ENCODE measurements at places on chromosomes 2 and 18.

- H3K4me1 ChIP-seq = no peaks in the 10 kb centered on the region
- H3K36me3 ChIP-seq = peaks cover 21% of the 10 kb centered on the region
- no peak overlapping the region for H3K4me3 ChIP-seq
- no peak for DNase-seq
These were observed 32.9 kb downstream of the HS1BP3 start for GRCh38 chr2:20617892-20618467.

- no peaks in the 10 kb centered on the region for H3K4me1 ChIP-seq
- no peak for DNase-seq
- no peak overlapping the region for H3K27ac ChIP-seq
- no peak overlapping the region for H3K4me3 ChIP-seq
These were observed 134.8 kb downstream of the PRKCE start for GRCh38 chr2:45786030-45786835.

DNA sequence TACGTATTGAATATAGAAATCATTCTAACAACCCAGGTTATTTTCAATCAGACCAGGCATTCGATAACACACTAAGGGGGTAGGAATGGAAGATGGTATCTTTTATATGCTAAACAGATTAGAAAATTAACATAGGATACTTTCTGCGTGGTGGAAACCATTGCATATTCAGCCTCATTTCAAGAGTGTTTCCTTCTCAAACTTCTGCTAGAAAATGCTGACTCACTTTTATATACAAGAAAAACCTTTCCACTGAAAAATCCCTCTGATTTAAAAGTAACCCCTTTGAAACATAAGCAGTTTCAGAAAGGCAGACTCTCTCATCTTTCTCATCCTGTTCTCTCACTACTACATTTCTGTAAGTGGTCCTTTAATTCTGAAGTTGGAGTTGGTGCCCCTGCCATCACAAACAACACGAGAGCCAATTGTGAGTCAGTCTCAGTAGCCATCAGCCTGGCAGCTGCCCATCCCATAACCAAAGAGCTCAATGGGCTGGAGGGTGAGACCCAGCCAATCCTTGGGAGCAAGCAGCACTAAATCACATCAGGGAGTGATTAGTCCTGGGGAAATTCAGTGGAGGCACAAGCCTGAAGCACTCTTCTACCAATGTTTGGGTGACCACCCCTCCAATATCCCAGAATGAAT is 343.1 kb downstream of the CELF4 start:
- no peaks in the 10 kb centered on the region for H3K27me3 ChIP-seq
- H3K4me3 ChIP-seq = no peak overlapping the region
- H3K27ac ChIP-seq = no peak overlapping the region
- H3K4me1 ChIP-seq = no peaks in the 10 kb centered on the region
- DNase-seq = no peak

DNA sequence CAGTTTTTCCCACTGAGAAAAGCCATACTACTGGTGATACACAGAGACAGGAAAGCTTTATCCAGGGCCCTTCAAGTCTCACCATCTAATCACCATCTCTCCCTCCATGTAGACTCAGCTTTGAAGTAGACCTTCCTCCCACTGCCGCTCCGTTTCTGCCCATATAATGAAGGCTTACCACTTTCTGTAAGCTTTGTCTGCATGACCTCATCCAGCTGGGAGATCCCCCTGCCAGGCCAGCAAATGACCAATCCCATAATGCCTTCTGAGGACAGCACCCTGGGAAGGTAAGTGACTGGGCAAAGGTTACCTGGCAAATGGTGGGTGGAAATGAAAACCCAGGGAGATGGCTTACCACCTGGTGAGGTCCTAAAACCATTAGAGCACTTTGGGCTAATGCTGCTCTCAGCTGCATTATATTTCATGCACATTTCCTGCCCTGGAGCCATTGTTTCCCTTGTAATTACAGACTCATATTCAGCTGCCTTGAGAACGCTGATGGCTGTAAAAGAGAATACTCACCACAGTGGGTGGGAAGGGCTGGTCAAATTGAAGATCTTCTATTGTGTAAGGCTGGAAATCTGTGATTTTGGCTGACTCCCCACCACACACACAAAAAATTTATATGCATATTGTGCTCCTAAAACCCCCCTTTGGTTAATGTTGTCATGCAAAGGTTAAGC is 350.7 kb upstream of the SYT4 start:
- no peaks in the 10 kb centered on the region for H3K36me3 ChIP-seq
- H3K27me3 ChIP-seq = no peaks in the 10 kb centered on the region
- no peak for DNase-seq

DNA sequence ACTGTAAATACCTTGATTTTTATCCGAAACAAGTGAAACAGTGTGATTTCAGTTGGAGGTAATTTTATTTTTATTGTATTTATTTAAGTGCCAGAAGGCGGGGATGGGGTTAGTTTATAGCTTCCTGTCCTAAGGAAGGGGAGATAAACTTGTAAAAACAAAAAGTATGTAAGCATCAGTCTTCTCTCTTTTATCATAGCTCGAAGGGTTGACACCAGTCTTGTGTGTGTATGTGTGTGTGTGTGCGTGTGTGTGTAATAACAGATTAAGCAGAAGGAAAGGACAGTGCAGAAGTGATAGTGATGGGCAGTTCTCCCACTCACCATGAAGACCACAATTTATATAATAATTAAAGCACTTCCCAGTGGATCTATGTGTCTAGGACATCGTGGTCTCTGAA is 793.3 kb downstream of the PLCL1 start:
- H3K27me3 ChIP-seq = no peaks in the 10 kb centered on the region
- no peaks in the 10 kb centered on the region for H3K4me1 ChIP-seq
- H3K4me3 ChIP-seq = no peak overlapping the region
- DNase-seq = no peak
- no peaks in the 10 kb centered on the region for H3K36me3 ChIP-seq

DNA sequence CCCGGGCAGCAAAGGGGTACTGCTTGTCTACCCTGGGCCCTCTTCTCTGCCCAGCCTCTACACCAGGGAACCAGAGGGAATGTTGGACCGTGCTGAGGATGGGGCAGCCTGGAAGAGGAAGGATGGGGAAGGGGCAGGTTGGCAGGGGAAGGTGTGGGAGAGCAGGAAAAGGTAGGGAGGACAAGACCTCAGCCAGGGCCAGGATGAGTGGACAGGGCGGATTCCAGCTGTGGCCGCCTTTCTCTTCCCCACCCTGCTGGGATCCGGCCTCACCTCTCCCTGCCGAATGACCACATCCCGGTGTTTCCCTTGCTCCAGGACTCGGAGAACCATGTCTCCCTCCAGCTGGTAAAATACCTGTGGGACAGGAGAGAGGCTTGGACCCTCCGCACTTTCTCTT is 8.9 kb downstream of the HAAO start:
- H3K27me3 ChIP-seq = peaks cover under 1% of the 10 kb centered on the region
- no peak for DNase-seq
- H3K36me3 ChIP-seq = no peaks in the 10 kb centered on the region

GRCh38 chr2:38442643-38443541 is 65.8 kb upstream of the ATL2 start:
- H3K27ac ChIP-seq = no peak overlapping the region
- no peak for DNase-seq
- no peaks in the 10 kb centered on the region for H3K36me3 ChIP-seq
- H3K4me1 ChIP-seq = no peaks in the 10 kb centered on the region

- no peak for DNase-seq
- H3K4me1 ChIP-seq = no peaks in the 10 kb centered on the region
- H3K27ac ChIP-seq = no peak overlapping the region
- no peak overlapping the region for H3K4me3 ChIP-seq
- no peaks in the 10 kb centered on the region for H3K27me3 ChIP-seq
- H3K36me3 ChIP-seq = no peaks in the 10 kb centered on the region
These were observed 73.6 kb downstream of the NRP2 start for GRCh38 chr2:205755923-205756322.

- H3K4me1 ChIP-seq = no peaks in the 10 kb centered on the region
- H3K4me3 ChIP-seq = no peak overlapping the region
- no peak overlapping the region for H3K27ac ChIP-seq
- H3K36me3 ChIP-seq = no peaks in the 10 kb centered on the region
These were observed 11.4 kb downstream of the FHOD3 start for GRCh38 chr18:36308711-36309435.

- peaks cover 48% of the 10 kb centered on the region for H3K4me1 ChIP-seq
- H3K36me3 ChIP-seq = no peaks in the 10 kb centered on the region
- H3K4me3 ChIP-seq = no peak overlapping the region
- no peaks in the 10 kb centered on the region for H3K27me3 ChIP-seq
These were observed 40.1 kb downstream of the MTCL1 start for GRCh38 chr18:8745355-8746014.

DNA sequence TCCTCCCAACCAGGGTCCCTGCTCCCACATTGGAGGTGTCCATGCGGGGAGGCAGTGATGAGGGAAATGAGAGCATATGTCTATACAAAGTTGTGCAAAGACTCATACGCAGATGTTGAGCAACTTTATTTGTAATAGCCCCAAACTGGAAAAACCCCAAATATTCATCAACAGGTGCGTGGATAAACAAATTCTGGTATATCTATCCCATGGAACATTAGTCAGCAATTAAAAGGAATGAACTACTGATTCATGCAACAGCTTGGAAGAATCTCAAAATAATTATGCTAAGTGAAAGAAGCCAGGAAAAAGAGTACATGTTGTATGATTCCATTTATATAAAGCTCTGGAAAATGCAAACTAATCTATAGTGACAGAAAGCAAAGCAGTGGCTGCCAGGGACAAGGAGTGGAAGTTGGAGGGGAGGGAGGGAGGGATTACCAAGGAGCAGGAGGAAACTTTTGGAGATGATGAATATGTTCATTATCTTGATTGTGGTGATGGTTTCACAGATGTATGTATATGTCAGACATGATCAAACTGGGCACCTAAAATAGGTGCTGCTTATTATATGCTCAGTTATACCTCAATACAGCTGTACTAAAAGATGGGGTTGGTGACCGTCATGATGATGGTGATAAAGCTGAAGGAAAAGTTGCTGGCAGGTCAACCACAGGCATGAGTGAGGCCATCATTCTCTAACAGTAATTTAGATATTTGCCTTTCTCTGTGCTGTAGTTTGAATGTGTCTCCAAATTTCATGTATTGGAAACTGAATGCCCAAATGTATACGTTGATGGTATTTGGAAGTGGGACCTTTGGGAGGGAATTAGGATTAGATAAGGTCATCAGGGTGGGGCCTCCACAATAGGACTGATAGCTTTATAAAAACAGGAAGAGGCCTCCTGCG is 270.9 kb downstream of the CYP26B1 start:
- H3K27ac ChIP-seq = no peak overlapping the region
- no peaks in the 10 kb centered on the region for H3K36me3 ChIP-seq
- H3K4me3 ChIP-seq = no peak overlapping the region
- no peaks in the 10 kb centered on the region for H3K27me3 ChIP-seq
- no peaks in the 10 kb centered on the region for H3K4me1 ChIP-seq
- DNase-seq = no peak

GRCh38 chr2:219251656-219252055 is 1.4 kb upstream of the TUBA4B start:
- H3K27me3 ChIP-seq = no peaks in the 10 kb centered on the region
- H3K4me3 ChIP-seq = peak overlapping the region; percentile 100
- peaks cover 22% of the 10 kb centered on the region for H3K36me3 ChIP-seq
- peaks cover 65% of the 10 kb centered on the region for H3K4me1 ChIP-seq
- no peak for DNase-seq

DNA sequence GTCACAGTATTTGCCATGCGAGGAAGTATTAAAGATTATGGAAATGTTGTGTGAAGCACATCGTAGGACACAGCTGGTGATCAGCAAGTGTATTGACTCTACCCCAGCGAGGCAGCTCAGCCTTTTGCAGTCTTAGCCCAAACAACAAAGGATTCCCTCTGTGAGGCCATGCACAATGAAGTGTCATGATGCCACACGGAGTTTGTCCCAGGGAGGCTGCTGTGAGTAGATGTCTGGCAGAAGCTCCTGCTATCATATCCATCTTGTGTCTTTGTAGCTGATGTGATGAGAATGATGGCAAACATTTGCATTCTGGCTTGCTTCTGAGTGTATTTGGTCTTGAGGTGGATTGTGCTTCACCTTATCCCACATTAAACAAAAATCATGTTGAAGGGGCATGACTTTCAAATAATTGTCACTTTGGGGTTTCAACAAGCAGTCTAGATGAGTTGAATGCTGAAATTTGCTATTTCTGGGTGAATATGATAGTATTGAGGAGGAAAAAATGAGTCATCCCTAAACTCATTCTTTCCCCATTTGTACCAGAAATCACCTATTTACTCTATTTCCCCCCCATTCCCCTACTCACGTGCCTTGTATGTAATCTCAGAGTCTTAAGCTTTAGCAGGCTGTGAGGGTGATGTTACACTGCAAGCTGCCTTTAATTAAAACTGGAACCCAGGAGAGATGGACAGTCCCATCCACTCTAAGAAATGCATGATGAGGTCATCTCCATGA is 273.5 kb downstream of the RNF144A start:
- H3K36me3 ChIP-seq = no peaks in the 10 kb centered on the region
- no peak overlapping the region for H3K4me3 ChIP-seq
- H3K27ac ChIP-seq = no peak overlapping the region
- no peaks in the 10 kb centered on the region for H3K27me3 ChIP-seq
- no peak for DNase-seq
- no peaks in the 10 kb centered on the region for H3K4me1 ChIP-seq

DNA sequence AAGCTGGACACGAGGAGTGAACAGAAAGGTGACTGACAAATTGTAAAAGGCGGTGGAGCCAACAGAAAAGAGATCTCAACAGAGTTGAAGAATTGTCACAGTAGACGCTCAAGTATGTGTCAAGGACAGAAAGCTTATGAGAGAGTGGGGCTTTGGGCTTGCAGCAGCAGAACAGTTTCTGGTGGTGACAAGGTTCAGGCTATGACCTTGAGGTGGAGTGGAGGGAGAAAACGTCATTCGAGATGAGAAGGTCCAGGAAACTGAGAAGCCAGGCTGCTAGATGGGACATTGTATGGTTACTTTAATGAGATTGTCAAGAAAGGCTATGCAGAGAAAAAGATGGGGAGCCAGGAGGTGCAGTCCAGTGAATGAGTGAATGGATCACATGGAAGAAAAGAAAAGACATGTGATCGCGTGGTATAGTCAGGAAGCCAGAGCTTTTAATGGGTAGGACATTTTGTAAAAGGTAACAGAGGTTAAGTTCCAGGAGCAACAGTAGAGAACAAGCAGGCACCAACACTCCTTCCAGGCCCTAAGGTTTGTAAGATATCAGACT is 91.1 kb upstream of the EPC2 start:
- peak; percentile 17 for DNase-seq
- peak overlapping the region; percentile 61 for H3K27ac ChIP-seq
- no peaks in the 10 kb centered on the region for H3K36me3 ChIP-seq
- peak overlapping the region; percentile 67 for H3K4me3 ChIP-seq
- peaks cover 17% of the 10 kb centered on the region for H3K4me1 ChIP-seq
- H3K27me3 ChIP-seq = no peaks in the 10 kb centered on the region

DNA sequence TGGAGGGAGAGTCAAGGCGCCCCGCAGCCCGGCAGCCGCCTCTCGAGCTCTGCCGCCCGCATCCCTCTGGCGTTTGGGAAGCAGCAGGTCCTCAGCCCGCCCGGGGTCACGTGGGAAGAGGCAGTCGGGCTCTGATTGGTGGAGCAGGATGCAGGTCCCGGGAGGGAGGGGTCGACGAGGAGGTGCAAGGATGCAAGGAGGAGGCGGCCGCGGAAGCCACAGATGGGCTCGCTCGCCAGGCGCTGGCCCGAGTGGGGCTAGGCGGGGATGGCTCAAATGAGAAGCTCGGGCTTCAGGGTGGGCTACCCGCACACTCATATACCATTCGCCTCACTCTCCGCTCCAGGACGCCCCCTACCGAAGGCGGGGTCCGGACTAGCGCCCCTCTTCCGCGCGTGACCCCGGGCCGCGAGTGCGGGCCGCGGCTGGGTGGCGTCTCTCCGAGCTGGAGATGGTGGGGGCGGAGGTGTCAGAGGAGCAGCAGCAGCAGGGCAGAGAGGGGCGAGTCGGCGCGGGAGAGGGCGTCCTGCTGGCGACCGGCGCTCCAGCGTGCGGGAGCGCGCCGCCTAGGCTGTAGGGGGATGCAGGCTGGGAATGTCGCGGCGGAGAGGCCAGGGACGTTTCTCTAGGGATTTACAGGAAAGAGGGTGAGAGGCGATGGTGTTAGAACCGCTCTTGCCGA is at the start of gene TMEFF2:
Gene TMEFF2 (minus strand): TSS at position 68 of the 682 bp plus-strand sequence. CDS start 409 bp downstream, outside the sequence.
- H3K4me3 ChIP-seq = peak within 1 kb of the TSS; percentile 53
- no peak within 1 kb of the TSS for H3K27ac ChIP-seq
- peaks cover 50% of the 10 kb centered on the region for H3K27me3 ChIP-seq
- H3K36me3 ChIP-seq = no peaks in the 10 kb centered on the region
- peaks cover 29% of the 10 kb centered on the region for H3K4me1 ChIP-seq

Measured in CD4-positive, alpha-beta memory T cell (primary cell).